ENCODE measurements at places on chromosomes 11 and 22.

GRCh38 chr11:58576887-58577471, 1.3 kb upstream of the LPXN start:
- H3K27me3 ChIP-seq, result no peaks in the 10 kb centered on the region
- peak overlapping the region; percentile 99 for H3K4me3 ChIP-seq
- H3K27ac ChIP-seq, result peak overlapping the region; percentile 100
- no peak for DNase-seq
- H3K4me1 ChIP-seq, result peaks cover 29% of the 10 kb centered on the region

- DNase-seq, result no peak
- H3K27ac ChIP-seq, result no peak overlapping the region
- H3K27me3 ChIP-seq, result no peaks in the 10 kb centered on the region
- no peaks in the 10 kb centered on the region for H3K4me1 ChIP-seq
These were observed 108.6 kb upstream of the RASSF10 start for GRCh38 chr11:12900496-12900895.

- H3K36me3 ChIP-seq, result no peaks in the 10 kb centered on the region
- H3K4me1 ChIP-seq, result peaks cover 10% of the 10 kb centered on the region
- peaks cover 8% of the 10 kb centered on the region for H3K27me3 ChIP-seq
These were observed 25.5 kb upstream of the SHISAL1 start for GRCh38 chr22:44338177-44338810.

GRCh38 chr11:106132582-106133354, 55.3 kb downstream of the AASDHPPT start:
- DNase-seq, result no peak
- peaks cover 3% of the 10 kb centered on the region for H3K36me3 ChIP-seq
- peaks cover 25% of the 10 kb centered on the region for H3K4me1 ChIP-seq
- no peaks in the 10 kb centered on the region for H3K27me3 ChIP-seq
- H3K4me3 ChIP-seq, result no peak overlapping the region

All from progenitor cell of endocrine pancreas (in vitro differentiated cells).